Aorta (tissue), 5 donors: ENCODE measurements at places on chromosomes 13 and 19. TPM values are rescaled to one million over a fixed set of nuclear protein-coding genes. Genes with fewer than 3 reads are reported as not detected.
A peak's percentile ranks its signal among the peaks of the same experiment; 100 is the strongest.

- peaks cover 2% of the 10 kb centered on the region for H3K4me1 ChIP-seq
- peak overlapping the region; percentile 98 for H3K27ac ChIP-seq
- no peaks in the 10 kb centered on the region for H3K27me3 ChIP-seq
- H3K4me3 ChIP-seq: peak overlapping the region; percentile 89
These were observed 443 bp downstream of the TBXA2R start for GRCh38 chr19:3606174-3606689.

DNA sequence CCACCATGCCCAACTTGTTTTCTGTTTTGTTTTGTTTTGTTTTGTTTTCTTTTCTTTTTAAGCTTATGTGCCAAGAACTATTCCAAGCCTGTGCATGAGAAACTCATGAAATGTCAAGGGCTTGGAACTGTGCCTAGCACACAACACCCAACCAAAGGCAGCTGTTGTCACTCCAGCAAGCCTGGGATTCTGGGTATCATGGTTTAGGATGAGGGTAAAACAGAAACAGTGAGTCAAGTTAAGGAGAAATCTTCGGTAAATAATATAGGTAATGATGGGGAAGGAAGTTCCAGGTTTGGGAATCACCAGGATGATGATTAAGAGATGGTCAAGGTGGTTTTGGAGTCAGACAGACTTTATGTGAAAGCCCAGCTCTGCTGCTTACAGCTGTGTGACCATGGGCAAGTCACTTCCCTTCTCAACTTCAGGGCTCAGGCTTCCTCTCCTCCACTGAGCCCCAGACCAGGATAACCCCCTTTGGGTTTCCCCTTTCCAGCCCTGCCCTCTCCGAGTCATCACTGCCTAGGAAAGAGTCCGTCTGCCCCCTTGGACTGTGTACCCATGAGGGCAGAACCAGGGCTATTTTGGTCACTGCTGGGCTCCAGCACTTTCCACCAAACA, 5.0 kb downstream of the PVR start:
- DNase-seq: peak; percentile 46
- no peaks in the 10 kb centered on the region for H3K36me3 ChIP-seq
- H3K4me1 ChIP-seq: no peaks in the 10 kb centered on the region

GRCh38 chr19:670609-671075, 5.5 kb upstream of the FSTL3 start:
- no peak overlapping the region for H3K4me3 ChIP-seq
- H3K36me3 ChIP-seq: no peaks in the 10 kb centered on the region
- H3K27ac ChIP-seq: no peak overlapping the region
- H3K27me3 ChIP-seq: no peaks in the 10 kb centered on the region
- H3K4me1 ChIP-seq: no peaks in the 10 kb centered on the region

Gene LRP3
- total RNA-seq: 27.2 TPM

GRCh38 chr13:24203811-24204210, 43.3 kb downstream of the SPATA13 start:
- H3K4me1 ChIP-seq: no peaks in the 10 kb centered on the region
- no peak for DNase-seq
- no peak overlapping the region for H3K27ac ChIP-seq
- H3K4me3 ChIP-seq: no peak overlapping the region
- no peaks in the 10 kb centered on the region for H3K27me3 ChIP-seq

Gene RPS16
- 1,273 TPM for total RNA-seq

DNA sequence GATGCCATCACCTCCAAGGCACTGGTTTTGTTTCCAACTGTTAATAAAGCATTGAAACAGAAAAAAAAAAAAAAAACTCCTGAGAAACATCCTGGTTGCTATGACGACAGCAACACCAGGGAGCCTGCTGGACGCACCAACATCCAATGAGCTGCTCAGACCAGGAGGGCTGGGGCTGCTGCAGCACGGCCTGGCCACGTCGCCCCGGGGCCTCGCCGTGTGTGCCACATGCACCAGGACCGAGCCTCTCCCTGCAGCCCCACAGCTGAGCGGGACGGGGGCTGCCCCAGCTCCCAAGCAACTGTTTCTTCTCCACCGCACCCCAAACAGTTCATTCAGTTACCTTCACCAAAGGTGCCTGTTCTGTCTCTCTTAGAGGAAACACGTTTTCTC, 54.5 kb downstream of the RASA3 start:
- H3K27ac ChIP-seq: no peak overlapping the region
- H3K4me1 ChIP-seq: no peaks in the 10 kb centered on the region
- no peak overlapping the region for H3K4me3 ChIP-seq
- no peak for DNase-seq
- H3K27me3 ChIP-seq: no peaks in the 10 kb centered on the region

- no peaks in the 10 kb centered on the region for H3K27me3 ChIP-seq
- no peaks in the 10 kb centered on the region for H3K36me3 ChIP-seq
- H3K27ac ChIP-seq: no peak overlapping the region
- no peak overlapping the region for H3K4me3 ChIP-seq
- no peak for DNase-seq
These were observed 86.9 kb downstream of the TBC1D4 start for GRCh38 chr13:75395066-75395465.
